ENCODE measurements at places on chromosomes 12 and 14. TPM values are rescaled to one million over a fixed set of nuclear protein-coding genes. Genes with fewer than 3 reads are reported as not detected.

The B3GNT4 gene
- 0.34 TPM for polyA plus RNA-seq

The SIX6 gene
- polyA plus RNA-seq, result not detected

The KCNJ8 gene
- 7.9 TPM for polyA plus RNA-seq

The CMA1 gene
- polyA plus RNA-seq, result 0.14 TPM

The SIX1 gene
- not detected for polyA plus RNA-seq

The ACOT6 gene
- polyA plus RNA-seq, result not detected

The VPS29 gene
- polyA plus RNA-seq, result 120 TPM

The TAS2R19 gene
- 0.19 TPM for polyA plus RNA-seq

The C12orf43 gene
- polyA plus RNA-seq, result 4.5 TPM

The CCDC184 gene
- 0.61 TPM for polyA plus RNA-seq

The PLA2G1B gene
- polyA plus RNA-seq, result 7,592 TPM

The LHX5 gene
- not detected for polyA plus RNA-seq

The SCN8A gene
- polyA plus RNA-seq, result 2.6 TPM

The INHBC gene
- not detected for polyA plus RNA-seq

The PAN2 gene
- polyA plus RNA-seq, result 78.5 TPM

The TOMM20L gene
- not detected for polyA plus RNA-seq

The OTOGL gene
- 0.42 TPM for polyA plus RNA-seq

The NTF3 gene
- polyA plus RNA-seq, result 0.46 TPM
